Amniotic stem cell (primary cell): ENCODE measurements at places on chromosomes 2 and 18.
A peak's percentile ranks its signal among the peaks of the same experiment; 100 is the strongest.

GRCh38 chr2:10457846-10458598 lies 9.9 kb upstream of the ODC1 start:
- no peak for DNase-seq

- DNase-seq = no peak
These were observed 33.7 kb downstream of the RNF152 start for GRCh38 chr18:61859113-61859512.

GRCh38 chr2:189466656-189467055 lies 25.4 kb downstream of the WDR75 start:
- DNase-seq = peak; percentile 18

DNA sequence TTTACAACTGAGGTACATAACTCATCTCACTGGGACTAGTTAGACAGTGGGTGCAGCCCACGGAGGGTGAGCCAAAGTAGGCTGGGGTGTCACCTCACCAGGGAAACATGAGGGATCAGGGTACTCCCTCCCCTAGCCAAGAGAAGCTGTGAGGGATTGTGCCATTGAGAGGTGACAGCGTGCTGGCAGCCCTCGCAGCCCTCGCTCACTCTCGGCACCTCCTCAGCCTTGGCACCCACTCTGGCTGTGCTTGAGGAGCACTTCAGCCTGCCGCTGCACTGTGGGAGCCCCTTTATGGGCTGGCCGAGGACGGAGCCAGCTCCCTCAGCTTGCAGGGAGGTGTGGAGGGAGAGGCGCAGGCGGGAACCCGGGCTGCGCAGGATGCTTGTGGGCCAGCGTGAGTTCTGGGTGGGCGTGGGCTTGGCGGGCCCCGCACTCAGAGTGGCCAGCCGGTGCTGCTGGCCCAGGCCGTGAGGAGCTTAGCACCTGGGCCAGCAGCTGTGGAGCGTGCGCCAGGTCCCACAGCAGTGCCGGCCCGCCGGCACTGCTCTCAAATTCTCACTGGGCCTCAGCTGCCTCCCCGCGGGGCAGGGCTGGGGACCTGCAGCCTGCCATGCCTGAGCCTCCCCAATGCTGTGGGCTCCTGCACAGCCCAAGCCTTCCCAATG lies 44.5 kb upstream of the FAM110C start:
- no peak for DNase-seq

- DNase-seq = no peak
These were observed 184.1 kb downstream of the HDAC4 start for GRCh38 chr2:239216614-239217273.

GRCh38 chr18:63315876-63316275 lies 3.7 kb downstream of the BCL2 start:
- DNase-seq = no peak

DNA sequence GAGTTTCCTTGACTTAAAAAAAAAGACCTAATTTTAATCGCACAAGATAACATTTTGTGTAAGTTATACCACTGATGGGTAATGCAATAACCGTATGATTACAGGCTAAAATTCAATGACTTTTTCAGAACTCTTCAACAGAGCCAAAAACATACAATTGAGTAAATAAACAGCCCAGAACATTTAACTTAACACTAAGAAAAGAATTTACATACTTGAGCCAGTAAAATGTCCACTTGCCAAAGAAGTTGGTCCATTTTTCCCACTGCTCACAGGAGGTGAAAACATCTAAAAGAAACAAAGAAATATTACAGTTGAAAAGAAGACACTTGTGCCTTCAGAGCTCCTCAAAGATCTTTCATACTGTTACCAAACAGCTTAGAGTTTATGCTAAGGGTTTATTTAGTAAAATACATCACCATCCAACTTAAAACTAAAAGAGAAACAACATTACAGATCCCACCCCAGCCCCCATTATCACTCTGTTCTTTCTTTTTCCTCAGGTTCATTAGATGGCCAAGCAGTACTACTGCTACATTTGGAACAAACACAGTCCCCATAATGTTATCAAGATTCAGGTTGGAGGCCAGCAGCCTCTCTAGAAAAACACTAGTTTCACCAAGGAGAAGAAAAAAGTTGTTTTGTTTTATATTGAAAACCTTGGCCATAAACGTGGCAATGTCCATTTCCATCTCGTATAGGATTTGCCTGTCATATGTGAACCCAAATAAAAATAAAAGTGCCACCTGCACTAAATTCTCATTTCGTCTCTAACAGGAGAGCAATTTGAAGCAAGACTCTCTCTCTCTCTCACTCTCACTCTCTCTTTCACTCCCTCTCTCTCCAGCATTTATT lies 2.7 kb downstream of the TCF4 start:
- no peak for DNase-seq

DNA sequence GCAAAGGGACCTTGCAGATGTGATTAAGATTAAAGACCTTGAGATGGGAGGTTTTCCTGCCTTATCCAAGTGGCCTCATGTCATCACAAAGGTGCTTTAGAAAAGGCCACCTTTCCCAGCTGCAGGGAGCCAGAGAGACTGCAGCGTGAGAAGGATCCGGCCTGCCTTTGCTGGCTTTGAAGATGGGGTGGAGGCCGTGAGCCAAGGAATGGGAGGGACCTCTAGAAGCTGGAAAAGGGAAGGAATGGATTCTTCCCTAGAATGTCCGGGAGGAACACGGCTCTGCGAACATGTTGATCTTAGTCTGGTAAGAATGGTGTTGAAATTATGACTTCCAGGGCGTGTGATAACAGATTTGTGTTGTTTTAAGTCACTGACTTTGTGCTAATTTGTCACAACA lies 39.9 kb upstream of the CREG2 start:
- DNase-seq = no peak

- DNase-seq = no peak
These were observed 41.2 kb downstream of the MCFD2 start for GRCh38 chr2:46874236-46874929.

- no peak for DNase-seq
These were observed 14.0 kb upstream of the DCC start for GRCh38 chr18:52325997-52326396.

- no peak for DNase-seq
These were observed 207.6 kb downstream of the PLCL1 start for GRCh38 chr2:198012025-198012424.

GRCh38 chr2:235716875-235717496 lies 223.1 kb downstream of the AGAP1 start:
- DNase-seq = no peak

DNA sequence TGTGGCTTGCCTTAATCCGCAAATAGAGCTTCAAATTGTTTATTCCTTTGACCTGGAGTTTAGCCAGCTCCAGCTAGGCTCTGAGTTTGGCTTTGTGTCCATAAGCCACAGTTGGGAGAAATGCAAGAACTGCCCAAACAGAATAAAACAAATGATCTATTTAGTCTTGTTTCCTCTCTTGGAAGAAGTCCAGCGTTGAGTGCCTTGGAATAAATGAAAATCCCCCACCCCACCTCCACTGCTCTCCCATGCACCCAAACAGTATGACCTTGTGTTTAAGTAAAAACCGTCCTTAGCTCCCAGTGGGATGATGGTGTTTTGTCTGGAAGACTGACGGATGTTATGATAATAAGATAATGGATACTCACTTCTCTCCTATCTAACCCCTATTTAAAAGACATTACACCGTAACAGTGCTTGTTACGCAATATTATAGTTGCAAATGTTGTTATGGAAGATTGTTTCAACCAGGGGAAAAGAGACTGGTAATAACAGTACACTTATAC lies 3.2 kb upstream of the SERPINE2 start:
- DNase-seq = no peak

DNA sequence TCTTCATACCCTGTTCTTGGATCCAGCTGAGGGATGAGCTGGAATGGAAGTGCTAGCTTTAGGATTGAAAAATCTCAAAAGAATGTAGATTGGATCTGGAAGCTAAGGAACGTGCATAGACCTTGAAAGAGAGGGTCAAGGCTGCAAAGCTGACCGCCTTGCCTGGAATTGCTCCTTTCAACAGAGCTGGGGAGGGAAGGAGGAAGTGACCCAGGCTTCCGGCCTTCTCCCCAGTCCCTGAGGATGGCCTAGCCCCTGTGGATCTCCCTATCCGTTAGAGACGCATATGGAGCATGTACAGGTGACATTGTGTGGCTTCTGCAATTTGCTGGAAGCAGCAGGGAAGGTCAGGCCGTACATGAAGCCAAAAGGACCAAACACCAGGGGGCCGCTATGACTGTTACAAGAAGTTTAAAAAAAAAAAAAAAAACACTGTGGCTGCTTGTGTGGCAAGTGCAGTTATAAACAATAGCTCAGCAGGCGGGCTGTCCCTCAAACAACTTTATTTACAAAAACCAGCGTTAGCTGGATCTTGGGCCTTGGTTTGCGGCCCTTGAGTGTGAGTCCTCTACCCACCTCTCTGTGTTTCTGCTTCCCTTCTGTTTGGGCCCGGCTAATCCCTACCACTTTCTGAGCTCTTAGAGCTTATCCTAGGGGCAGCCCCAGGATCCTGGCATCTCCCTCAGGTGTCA lies 227.6 kb downstream of the SEPTIN10 start:
- DNase-seq = no peak

GRCh38 chr2:9206991-9207640 lies 504 bp downstream of the ASAP2 start:
- DNase-seq = no peak

DNA sequence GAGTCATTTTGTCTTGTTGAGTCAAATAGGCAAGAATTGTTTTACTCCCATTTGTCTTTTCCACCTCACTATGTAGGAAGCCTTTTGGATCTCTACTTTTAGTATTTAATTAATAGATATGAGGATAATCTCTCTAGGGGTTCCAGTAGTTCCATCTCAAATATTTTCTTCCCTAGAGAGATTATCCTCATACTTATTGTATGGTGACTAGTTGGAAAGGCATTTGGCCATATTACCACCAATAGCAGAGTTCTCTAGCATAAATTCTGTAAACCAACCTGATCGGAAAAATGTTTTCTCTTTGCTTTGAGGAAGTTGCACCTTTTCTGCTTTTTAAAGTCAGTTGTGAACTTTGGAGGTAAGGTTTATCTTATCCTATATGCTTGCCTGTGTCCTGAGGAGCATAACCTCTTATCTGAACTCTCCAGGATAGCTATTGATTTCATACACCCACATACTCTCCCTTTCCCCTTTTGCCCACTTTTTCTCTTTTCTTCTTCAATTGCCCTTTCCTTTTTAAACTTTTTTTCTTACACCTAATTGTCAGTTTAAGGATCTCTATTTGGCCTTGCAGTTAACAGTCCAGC lies 100.8 kb downstream of the GALNT1 start:
- DNase-seq = no peak

- DNase-seq = no peak
These were observed 25.5 kb upstream of the RALBP1 start for GRCh38 chr18:9449600-9450414.
